IMR-90 (cell line): ENCODE measurements at places on chromosomes 7 and 10. TPM values are rescaled to one million over a fixed set of nuclear protein-coding genes. Genes with fewer than 3 reads are reported as not detected.

DNA sequence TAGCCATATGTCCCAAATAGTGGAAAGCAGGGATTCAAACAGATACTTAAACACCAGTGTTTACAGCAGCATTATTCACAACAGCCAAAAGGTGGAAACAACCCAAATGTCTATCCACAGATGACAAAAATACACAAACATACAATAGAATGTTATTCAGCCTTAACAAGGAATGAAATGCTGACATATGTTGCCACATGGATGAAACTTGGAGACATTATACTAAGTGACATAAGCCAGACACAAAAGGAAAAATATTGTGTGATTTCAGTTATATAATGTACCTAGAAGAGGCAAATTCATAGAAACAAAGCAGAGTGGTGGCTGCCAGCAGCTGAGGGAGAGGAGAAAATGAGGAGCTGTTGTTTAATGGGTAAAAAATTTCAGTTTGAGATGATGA lies 533.9 kb upstream of the FZD8 start:
- DNase-seq, result no peak

GRCh38 chr7:97845622-97846203 lies 26.5 kb downstream of the ASNS start:
- DNase-seq, result peak; percentile 15

Gene NUPR2
- total RNA-seq, result not detected in 2 replicates

- DNase-seq, result no peak
Measured at GRCh38 chr10:1472178-1472958, 265.0 kb downstream of the ADARB2 start.

Gene ZNF33A
- 11.4 and 14.3 TPM in 2 replicates for total RNA-seq

GRCh38 chr10:16949816-16950215 lies 132.6 kb upstream of the RSU1 start:
- no peak for DNase-seq

Gene CALHM2
- 2.2 and 2.5 TPM in 2 replicates for total RNA-seq

GRCh38 chr7:28790467-28790866 lies 167.7 kb downstream of the TRIL start:
- no peak for DNase-seq

Gene GIMAP8
- not detected in 2 replicates for total RNA-seq

Gene CC2D2B
- not detected in 2 replicates for total RNA-seq

Gene CCL24
- total RNA-seq, result not detected in 2 replicates

DNA sequence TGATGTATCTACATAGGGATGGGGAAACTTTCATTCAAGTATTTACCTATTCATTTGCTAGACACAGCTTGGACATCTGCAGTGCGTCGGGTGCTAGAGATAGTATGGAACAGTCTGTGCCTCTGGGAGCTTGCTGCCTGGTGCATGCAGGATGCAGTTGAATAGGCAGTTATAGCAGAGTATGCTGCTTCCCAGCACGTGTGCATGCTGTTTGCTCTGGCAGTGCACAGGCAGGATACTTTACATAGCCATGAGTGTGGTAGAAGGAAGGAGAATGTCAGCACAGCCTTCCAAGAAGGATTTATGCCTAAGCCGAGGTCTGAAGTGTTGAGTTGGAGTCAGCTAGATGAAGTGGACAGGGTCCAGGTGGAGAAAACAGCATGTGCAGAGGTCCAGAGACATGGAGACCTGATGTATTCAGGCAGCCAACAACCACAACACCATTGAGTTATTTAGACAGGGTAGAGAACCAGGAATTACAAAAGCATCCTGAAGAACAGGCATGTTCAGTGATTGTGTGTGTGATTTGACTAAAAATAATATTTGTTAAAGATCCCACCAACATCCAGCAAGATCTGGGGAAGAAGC lies 8.1 kb downstream of the MAP3K8 start:
- no peak for DNase-seq

DNA sequence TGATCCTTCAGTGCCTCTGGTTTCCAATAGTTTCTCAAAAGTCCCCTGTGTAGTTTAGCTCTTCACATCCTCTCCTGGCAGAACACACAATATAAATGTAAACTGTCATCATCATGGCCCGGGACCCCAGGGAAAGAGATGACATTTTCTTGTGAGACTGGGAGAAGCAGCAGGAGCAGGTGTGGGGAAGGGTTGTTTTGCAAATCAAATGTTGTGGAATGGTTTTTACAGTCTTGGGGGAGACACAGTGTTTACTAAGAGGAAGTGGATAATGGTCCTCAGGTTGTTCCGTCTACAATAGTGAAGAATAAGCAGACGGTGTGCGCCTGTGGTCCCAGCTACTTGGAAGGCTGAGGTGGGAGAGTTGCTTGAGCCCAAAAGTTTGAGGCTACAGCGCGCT lies 159.1 kb downstream of the SEC23IP start:
- no peak for DNase-seq

Gene GPR37
- total RNA-seq, result 9.2 and 9.3 TPM in 2 replicates

- no peak for DNase-seq
Measured at GRCh38 chr7:111531993-111532392, 30.3 kb downstream of the IMMP2L start.

Gene KIF5B
- 68.5 and 130 TPM in 2 replicates for total RNA-seq

DNA sequence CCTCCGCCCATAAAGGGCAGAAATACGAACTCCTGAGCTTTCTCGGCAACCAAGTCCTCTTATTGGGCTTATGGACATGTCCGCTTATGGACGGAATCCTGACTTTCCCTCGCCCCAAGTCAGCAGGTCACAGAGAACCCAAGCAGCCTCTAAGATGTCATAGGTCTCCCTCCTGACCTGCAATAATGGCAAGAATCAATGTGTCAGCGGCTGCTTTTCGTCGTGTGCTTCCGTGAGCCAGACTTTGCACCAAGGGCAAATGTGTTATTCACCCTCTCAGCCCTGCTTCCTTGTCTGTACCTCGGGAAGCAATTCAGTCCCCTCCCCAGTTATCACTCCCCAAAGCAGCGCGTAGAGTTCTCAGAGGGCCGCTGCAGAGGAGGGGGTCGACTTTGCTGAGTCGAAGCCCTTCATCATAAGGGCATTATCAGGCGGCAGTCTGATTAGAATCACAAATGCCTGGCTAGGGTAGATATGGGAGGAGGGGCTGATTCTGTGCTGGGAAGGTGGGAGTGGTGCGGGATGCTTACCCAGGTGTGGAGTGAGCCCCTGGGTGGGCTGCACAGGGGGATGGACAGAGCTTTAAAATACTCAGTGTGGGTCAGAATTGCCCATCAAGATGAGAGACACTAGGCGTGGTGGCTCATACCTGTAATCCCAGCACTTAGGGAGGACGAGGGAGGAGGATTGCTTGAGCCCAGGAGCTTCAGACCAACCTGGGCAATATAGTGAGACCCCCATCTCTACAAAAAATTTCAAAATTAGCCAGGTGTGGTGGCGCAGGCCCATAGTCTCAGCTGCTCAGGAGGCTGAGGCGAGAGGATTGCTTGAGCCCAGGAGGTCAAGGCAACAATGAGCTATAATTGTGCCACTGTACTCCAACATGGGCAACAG lies 36.0 kb downstream of the COL26A1 start:
- DNase-seq, result no peak

- DNase-seq, result no peak
Measured at GRCh38 chr7:48832303-48832845, 92.0 kb upstream of the CDC14C start.

Gene GDF2
- under 0.01 TPM in 1 of 2 replicates, not detected in the other for total RNA-seq

- DNase-seq, result no peak
Measured at GRCh38 chr7:100585511-100586265, at the start of gene LRCH4. LRCH4 (minus strand) TSS chr7:100586129; CDS start chr7:100586100, 29 bp downstream.
